ENCODE measurements at places on chromosomes 13 and 19.
A peak's percentile ranks its signal among the peaks of the same experiment; 100 is the strongest.

DNA sequence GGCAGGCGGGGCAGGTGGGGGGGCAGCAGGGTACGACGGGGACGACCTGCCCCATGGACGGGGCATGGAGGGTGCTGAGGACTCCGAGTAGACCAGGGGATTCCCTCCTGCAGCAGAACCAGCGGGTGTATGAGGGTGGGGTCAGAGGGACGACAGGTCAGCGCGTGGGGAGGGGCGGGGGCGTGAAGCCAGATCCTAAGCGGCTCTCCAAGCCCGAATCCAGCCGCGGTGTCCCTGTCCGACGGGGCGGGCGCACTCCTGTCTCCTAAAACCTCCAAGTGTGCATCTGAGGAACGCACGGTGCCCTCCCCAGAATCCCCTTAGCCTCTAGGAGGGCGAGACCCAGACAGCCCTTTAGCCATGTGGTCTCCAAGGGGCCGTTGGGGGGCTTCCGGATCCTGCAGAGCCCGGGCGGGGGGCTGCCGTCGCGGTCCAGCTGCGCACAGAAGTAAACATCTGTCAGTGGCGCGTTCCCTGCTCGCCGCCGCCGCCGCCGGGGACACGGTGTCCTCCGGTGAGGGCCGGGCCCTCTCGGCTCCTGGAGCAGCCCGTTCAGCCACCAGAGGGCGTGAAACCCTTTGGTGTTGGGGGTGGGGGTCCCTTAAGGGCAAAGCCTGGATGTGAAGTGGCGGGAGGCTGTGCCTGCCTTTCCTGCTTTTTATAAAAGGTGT lies 730 bp downstream of the NRTN start:
- DNase-seq = no peak

GRCh38 chr13:95813139-95813538 lies 136.2 kb downstream of the DNAJC3 start:
- DNase-seq = no peak

DNA sequence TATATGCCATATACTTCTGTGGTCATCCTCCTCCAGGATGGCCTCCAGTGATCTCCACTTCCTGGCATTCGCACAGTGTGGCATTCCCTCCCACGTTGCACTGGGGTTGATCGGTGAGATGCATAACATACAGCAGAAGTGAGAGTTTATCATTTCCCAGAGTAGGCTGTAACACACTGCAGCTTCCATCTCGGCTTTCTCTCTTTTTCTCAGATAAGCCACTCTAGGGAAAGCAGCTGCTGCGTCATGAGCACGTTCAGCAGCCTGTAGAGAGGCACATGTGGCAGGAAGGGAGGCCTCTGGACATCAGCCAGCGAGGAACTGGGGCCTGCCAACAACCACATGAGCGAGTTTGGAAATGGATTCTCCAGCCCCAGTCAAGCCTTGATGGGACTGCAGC lies 807.1 kb downstream of the DIAPH3 start:
- DNase-seq = no peak

DNA sequence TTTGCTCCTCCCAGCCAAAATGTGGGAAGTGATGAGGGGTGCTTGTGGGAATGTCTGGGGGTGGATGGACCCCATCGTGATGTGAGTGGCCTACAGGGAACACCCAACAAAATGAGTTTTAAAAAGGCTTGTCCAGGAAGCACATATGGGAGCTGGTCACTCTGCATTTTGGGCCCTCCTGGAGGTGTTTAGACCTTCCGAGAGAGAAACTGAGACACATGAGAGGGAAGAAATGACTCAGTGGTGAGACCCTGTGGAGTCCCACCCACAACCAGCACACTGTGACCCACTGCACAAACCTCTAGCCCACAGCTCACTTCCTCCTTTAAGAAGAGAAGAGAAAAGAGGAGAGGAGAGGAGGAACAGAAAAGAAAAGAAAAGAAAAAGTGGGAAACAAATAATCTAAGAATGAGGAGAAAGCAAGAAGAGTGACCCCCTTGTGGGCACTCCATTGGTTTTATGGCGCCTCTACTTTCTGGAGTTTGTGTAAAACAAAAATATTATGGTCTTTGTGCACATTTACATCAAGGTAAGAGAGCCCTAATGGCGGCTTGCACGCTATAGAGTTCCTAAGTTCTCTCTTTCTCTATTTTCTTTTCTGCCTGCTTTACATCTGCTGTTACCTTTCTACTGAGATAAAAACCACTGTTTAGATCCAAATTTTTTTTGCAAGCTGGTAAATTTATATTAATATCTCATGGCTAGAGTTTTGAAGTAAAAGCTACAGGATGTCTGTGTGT lies 13.3 kb upstream of the LILRB1 start:
- DNase-seq = no peak

GRCh38 chr13:112172017-112172416 lies 105.1 kb downstream of the SOX1 start:
- DNase-seq = no peak

DNA sequence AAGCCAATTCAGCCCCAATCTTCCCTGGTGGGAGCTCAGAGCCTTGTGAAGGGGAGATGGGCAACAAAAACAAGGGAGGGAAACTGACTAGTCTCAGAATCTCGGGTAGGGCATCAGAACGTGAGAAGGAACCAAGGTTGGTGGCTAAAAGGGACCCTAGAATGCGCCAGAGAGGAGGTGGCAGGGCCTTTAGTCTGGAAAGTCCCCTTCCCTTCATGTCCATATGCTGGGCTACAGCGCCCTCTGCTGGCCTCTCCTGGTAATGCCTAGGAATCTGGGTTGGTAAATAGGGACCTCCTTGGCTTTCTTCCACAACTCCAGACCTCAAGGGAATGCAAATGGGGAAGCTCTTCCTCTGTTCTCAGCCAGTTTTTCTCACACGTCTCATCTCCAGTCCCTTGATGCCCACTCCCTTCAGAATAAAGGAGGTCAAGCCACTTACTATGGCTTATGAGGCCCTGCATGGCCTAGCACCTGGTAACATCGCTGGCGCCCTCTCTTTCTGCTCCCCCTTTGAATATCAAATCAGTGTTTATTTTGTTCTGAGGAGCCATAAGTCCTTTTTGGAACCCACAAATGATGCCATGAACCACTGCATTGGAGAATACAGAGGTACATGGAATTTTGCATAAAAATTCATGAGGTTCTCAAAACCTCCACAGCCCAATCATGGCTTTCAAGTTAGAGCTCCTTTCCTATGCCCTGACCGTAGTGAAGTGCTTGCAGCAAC lies 1.4 kb upstream of the CCDC97 start:
- peak; percentile 48 for DNase-seq

DNA sequence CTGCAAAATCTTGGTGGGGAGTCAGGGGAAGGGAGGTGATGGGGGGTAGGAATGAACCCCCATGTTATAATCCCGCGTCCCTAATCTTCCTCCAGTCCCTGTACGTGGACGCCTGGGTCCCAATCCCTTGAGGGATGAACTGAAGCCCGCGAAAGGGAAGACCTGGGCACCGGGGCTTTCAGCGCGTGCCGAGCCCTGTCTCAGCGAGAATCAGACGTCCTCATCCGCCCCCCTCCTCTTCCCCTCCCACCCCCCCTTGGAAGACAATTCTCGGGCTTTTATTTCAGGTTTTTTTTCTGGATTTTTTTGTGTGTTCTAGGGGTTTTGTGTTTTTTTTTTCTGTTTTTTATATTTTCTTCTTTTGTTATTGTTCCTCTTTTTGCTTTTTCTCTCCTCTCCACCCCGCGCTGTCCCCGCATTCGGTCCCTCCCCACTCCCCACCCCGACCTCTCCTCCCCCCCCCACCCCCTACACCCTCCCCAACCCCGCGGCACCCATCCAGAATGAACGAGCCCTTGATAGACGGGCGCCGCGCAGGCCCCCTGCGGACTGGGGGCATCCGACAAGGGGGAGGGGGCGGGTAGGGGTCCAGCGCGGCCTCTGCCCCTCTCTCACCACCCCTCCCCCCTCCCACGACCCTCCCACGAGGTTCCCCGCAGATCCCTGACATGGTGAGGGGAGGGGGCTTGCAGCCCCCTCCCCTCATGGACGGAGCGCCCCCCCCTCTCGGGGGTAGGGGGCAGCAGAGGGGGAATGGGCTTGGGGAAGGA lies 10.3 kb downstream of the C19orf81 start:
- DNase-seq = no peak

GRCh38 chr19:13669780-13670355 lies 94.5 kb upstream of the MRI1 start:
- no peak for DNase-seq

DNA sequence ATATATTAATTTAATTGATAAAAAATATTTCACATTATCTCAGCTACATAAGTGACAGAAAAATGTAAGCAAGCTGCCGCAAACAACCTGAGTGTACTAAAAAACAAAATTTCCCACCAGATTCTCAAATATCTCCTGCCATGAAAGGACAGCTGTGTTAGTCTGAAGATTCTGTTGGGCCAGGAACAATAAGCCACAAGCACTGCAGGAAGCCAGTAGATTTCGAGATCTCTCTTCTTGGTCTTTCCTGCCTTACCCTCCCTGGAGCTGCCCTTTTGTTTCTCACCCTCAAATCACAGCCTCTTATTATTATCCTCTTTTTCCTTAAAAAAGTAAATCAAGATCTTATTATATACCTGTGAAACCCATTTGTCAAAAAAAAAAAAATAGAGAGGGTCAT lies 165.6 kb downstream of the EFNB2 start:
- no peak for DNase-seq

GRCh38 chr19:35756377-35757230 lies at the start of gene HSPB6:
HSPB6 (minus strand) TSS chr19:35757029; CDS start chr19:35757008, 21 bp downstream.
- no peak for DNase-seq

DNA sequence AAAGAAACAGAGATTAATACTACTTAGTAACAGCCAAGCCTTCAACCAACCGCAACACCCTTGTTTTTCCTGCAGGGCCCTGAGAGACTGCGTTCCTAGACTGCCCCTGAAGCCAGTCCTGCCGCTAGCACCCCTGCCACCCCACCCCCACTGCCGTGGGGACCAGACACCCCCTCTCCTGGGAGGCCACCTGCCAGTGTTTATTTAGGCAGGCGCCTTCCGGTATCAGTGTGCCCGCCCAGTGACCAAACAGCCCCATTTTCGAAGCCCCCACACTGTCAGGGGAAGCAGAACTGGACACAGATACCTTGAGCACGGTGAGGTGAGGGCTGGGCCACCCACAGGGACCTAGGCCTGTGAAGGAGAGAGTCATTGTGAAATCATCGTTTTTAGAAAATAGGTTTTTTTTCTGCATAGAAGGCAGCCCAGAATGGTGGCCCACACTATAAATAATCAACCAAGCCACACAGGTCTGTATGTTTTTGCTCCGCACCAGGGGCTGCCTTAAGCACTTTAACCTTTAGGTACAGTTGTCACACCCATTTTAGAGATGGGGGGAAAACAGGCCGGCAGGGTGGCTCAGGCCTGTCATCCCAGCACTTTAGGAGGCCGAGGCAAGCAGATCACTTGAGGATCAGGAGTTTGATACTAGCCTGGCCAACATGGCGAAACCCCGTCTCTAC lies 3.5 kb upstream of the TLE5 start:
- DNase-seq = no peak

DNA sequence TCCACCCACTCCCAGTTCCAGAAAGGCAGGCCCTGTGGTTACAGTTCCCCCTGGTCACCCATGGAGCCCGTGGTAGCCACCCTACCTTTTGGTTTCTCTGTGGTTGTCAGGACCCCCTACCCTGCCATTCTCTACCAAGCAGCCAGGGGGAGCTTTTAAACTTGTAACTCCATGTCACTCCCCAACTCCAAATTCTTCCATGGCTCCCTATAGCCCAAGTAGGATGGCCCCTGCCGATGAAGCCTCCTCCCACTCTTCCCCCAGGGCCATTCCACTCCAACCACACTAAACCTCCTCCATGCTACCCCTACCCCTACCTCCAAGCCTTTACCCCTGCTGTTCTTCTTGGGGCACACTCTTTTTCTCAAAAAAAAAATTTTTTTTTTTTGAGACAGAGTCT lies 2.2 kb downstream of the S1PR2 start:
- DNase-seq = no peak

- no peak for DNase-seq
Observed at GRCh38 chr19:31279436-31279765, 69.8 kb downstream of the TSHZ3 start.

DNA sequence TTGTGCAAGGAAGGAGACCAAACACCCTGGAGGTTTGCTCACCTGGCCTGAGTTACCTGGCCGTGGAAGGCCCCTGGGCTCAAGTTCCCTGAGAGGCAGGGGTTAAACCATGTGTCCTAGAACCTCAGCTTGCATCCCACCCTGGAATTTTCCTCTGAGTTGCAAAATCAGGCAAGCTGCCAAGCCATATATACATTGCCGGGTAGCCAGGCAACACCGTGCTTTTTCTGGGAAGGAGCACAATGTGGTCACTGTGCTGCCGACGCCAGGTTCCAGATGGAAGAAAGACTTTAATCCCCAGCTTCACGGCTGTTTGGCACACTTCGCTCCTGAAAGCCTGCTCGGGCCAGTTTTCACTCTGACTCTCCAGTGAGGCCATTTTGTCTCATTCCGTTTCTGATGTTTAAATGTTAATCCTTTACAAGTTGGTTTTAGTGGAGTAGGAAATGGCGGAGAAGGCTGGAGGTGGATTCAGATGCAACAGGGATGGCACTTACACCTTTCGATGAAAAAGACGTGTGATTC lies 60.1 kb upstream of the PEG3 start:
- no peak for DNase-seq

DNA sequence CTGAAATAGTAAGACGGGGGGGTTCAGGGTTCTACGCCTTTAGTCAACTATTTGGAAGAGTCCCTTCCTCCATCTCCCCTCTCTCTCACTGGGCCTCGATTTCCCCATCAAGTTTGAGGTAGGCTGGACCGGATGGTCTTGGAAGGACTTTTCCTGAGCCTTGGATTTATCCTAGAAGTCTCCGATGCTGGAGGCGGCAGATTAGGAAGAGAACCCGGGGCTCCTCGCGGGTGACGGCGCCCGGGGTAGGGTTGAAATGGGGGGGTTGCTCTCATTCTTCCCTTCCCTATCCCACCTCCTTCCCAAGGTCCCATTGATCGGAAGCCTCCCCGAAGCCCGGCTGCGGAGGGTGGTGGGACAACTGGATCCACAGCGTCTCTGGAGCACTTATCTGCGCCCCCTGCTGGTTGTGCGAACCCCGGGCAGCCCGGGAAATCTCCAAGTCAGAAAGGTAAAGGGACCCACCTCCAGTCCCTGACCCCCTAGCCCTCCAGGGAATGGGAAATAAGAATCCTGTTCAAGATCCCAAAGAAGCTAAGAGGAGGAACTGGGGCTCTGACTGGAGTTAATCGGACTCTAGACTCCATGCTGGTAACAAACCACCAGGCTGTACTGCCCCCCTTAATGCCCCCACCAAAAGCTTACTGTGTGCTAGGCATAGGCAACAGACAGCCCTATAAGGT lies 781 bp downstream of the QPCTL start:
- no peak for DNase-seq

Data from GM18507 (cell line).